CD4-positive, alpha-beta T cell treated with Interleukin-2 at 100 ng/mL for 4 hours (primary cell): ENCODE measurements at places on chromosomes 5 and 9.

GRCh38 chr5:176406436-176407052 lies 9.8 kb downstream of the CLTB start:
- no peak for DNase-seq

GRCh38 chr9:124562328-124562727 lies 55.1 kb upstream of the NR5A1 start:
- no peak for DNase-seq

GRCh38 chr5:16615741-16616535 lies 859 bp downstream of the RETREG1 start:
- no peak for DNase-seq

- DNase-seq: no peak
Measured at GRCh38 chr9:3323714-3324113, 202.1 kb downstream of the RFX3 start.

DNA sequence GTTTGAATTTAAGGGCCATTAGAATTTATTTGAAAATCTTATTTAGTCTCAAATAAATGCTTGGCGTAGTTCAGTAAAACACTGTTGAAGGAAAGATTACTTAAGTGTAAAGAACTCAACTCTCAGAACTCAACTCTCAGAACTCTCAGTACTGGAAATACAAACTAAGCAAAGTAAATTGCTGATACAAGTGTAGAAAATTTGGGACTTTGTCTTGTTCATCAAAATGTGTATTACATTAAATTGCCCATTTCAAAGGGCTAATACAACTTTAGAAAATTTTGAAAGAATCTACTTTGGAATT lies 99.4 kb downstream of the CSNK1G3 start:
- DNase-seq: no peak

DNA sequence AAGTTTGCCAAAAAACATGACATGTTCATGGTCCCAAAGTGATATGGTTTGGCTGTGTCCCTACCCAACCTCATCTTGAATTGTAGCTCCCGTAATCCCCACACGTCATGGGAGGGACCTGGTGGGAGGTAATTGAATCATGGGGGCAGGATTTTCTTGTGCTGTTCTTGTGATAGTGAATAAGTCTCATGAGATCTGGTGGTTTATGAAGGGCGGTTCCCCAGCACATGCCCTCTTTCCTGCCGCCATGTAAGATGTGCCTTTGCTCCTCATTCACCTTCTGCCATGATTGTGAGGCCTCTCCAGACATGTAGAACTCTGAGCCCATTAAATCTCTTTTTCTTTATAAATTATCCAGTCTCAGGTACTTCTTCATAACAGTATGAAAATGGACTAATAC lies 322.1 kb downstream of the MED10 start:
- DNase-seq: no peak

- no peak for DNase-seq
Measured at GRCh38 chr5:176716320-176716719, 69.0 kb downstream of the TSPAN17 start.

DNA sequence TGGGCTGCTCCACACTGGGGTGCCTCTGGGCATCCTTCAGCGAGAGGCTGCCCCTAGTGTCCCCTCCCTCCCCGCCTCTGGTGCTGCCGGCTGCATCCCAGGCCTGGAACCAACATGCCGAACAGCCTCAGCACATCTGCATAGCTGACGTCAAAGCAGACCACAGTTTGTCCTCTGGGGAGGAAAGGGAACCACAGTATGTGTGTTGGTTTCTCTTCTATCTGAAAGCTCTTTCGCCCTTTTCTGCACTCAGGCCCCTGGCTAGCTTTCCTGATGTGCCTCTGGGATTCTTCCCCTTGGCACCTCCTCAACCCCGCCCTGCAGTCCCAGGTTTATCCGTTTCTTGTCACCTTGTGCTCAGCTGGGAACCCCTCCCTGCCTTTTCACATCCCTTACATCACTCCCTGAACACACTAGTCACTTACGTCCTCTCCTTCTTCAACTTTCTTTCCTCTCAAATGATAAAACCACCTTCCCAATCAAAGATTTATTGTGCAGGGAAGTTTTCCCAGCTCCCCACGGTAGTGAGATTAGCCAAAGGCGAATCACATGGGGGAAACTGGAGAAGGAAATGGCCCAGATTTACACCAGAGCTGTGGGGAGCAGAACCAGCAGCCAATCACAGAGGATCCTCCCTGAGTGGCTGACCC lies 35.5 kb upstream of the B4GALT1 start:
- no peak for DNase-seq

- DNase-seq: no peak
Measured at GRCh38 chr9:99628285-99628684, 193.4 kb upstream of the NR4A3 start.

DNA sequence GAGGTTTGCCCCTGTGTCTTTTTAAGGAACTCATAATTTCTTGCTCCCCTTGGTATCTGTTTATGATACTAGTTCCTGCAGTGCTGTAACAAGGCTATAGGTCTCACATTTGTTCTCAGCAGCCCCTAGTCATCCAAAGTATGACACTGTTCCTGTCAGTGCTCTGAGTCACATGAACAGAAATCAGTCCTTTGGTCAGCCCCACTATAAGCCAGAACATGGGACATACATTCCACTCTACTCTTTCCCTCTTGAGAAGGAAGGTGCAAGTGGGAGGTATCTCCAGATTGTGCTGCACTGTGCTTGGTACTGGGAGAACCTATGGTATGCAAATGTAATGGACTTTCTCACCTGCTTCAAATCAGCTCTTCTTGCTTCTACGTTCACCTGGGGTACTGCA lies 87.0 kb downstream of the IARS1 start:
- DNase-seq: no peak

- DNase-seq: no peak
Measured at GRCh38 chr9:137545123-137545522, 5.1 kb downstream of the PNPLA7 start.

DNA sequence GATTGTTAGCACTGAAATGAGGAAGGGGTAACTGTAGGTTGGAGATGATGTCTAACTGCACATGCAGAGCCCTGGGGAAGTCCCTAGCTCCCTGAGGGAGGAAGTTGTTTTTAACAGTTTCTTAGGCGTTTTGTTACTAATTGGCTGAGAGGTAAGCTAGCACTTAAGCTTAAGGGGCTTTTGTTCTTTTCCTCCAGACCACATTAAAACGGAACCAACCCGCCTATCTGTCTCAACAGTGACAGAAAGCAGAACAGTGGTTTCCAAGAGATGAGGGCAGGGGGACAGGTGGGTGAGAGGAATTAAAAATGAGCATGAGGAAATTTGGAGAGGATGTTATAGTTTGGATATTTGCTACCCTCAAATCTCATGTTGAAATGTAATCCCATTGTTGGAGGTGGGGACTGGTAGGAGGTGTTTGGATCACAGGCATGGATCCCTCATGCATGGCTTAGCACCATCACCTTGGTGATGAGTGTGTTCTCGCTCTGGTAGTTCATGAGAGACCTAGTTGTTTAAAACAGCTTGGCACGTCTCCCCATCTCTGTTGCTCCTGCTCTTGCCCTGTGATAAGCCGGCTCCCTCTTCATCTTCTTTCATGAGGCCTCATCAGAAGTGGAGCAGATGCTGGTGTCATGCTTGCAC lies 38.9 kb downstream of the LYRM7 start:
- peak; percentile 80 for DNase-seq

GRCh38 chr9:101977614-101978210 lies 239.3 kb upstream of the GRIN3A start:
- DNase-seq: peak; percentile 20

DNA sequence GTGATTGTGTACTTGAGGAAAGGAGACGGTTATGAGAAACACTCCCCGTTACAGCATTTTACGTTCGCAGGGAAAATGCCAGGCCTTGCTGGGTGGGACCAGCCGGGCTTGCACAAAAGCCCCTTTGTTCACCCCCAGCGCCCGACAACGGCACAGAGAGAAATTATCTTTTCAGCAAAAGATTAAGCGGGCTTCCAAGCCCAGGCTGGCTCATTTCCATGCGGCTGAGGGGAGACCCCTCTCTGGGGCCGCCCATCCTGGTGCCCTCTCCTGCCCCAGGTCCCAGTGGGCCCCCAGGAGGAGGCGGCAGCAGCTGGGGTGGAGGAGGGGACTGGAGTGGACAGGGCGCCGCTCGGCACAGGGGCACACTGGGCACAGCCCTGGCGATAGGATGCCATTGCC lies 50.8 kb upstream of the NOTCH1 start:
- DNase-seq: no peak

DNA sequence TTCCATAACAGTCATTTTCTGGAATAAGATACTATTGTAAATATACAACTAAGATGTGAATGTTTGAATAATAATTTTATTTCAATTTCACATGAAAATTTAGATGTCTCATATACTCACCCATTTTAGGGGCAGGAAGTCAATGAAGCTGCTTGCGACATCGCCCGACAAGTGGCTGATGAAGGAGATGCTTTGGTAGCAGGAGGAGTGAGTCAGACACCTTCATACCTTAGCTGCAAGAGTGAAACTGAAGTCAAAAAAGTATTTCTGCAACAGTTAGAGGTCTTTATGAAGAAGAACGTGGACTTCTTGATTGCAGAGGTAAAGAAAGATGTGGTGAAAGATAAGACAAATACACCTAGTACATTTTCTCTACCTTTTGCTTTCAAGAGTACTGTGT lies 8.6 kb downstream of the BHMT start:
- no peak for DNase-seq

DNA sequence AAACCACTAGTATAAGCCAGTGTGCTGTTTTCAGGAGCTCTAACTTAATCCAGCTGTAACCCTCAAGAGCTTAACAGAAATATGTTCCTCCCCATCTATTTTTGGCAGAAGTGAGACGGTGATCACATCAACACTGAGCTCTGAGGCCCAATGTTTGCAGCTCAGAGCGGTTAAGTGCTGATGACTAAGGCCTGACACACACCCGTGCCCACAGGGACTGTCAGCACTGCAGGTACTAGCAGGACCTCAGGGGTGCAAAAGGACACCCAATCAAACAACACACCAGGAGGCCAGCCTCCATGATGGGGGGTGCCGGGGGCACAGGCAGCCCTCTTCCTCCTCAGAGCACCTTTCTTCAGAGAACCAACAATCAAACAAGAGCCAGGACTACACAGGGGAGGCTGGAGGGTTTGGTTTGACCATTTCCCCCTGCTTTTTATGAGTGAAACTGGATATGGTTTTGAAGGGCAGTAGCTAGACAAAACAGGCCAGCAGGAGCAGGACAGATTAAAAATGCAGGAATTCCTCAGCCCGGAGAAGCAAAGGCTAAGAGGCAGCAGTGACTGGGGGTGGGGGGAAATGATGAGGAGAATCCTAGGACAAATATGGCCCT lies 61.3 kb downstream of the RAPGEF1 start:
- peak; percentile 92 for DNase-seq

- no peak for DNase-seq
Measured at GRCh38 chr9:8284884-8285283, 485.3 kb upstream of the DMAC1 start.

DNA sequence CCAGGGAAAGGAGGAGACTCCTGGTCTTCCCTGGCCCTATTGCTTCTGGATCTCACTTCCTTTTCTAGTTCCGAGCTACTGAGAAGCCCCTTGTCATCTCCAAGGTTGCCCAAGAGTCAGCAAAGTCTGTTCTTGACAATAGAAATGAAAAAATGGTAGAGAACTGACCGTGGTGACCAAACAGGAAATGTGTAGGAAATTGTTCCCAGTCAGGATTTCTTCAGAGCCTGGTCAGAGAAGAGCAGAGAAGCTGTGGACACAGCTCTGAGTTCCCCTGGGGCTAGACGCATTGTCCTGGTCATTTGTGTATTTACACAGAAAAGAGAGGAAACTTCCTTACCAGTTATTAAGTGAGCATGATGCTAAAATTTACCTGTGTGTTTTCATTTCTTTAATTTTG lies 35.6 kb downstream of the S1PR3 start:
- DNase-seq: no peak

GRCh38 chr5:10912435-10912834 lies 151.4 kb upstream of the DAP start:
- DNase-seq: no peak

DNA sequence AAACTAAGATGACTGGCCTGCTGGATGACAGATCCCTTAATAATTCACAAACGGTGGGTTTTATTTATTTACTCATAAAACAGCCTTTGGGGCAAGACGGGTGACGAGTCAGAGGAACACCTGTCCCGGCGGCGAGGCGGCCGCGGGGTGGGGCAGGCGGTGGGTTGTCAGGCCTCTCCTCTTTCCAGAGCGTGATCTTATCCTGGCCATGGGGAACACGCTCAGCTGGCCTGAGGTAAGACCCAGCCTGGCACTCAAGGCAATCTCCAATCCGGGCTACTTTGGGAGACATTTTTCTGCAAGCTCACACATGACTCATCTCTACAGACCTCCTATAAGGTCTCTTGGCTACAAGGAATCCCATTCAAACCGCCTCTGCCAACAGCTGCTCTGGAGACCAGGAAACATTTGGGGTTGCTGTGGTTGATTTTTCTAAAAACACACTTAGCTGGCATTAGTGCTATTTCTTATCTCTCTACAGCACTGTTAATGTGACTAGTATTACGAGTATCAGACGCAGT lies 6.3 kb downstream of the RAPGEF1 start:
- DNase-seq: peak; percentile 81

- DNase-seq: no peak
Measured at GRCh38 chr9:21728781-21729180, 73.7 kb upstream of the MTAP start.

GRCh38 chr5:111143910-111144309 lies 51.8 kb downstream of the WDR36 start:
- no peak for DNase-seq

DNA sequence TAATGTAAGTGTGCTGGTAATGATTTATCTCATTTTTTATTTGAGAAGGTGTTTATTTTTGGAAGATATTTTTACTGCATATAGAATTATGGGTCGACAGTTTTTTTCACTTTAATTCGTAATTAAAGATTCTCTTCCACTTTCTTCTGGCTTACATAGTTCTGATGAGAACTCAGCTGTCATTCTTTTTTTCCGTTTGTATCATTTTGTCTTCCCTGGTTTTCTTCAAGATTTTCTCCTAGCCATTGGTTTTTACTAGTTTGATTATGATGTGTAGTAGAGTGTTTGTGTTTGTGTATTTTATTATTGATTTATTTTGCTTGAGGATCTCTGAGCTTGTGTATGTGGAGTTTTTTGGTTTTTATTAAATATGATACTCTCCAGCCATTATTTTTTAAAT lies 21.7 kb downstream of the SLF1 start:
- no peak for DNase-seq

GRCh38 chr5:56705217-56705616 lies 110.1 kb upstream of the MAP3K1 start:
- no peak for DNase-seq

- peak; percentile 31 for DNase-seq
Measured at GRCh38 chr5:134874831-134875655, 872 bp downstream of the TXNDC15 start.

- no peak for DNase-seq
Measured at GRCh38 chr5:169668732-169669131, 31.7 kb downstream of the DOCK2 start.

DNA sequence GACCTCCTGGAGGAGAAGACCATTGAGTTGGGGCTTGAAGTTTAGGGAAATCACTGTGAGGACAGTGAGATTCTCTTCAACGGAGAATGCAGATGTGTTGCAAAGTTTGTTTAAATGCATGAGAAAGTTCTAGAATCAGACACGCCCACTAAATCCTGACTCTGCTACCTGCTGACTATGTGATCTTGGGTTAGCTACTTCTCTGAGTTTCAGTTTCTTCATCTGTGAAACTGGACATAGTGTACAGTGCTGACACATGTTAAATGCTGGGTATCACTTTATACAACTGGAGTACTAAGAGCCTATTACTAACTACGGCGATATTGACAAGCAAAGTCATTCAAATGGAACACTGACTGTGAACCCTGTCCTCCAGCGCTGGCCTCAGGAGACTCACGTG lies 255.5 kb downstream of the HSPA4 start:
- no peak for DNase-seq

GRCh38 chr5:82938901-82939725 lies 138.1 kb downstream of the TMEM167A start:
- DNase-seq: no peak

GRCh38 chr9:86734771-86735170 lies 212.5 kb downstream of the GAS1 start:
- DNase-seq: no peak
